ENCODE measurements at places on chromosomes 2 and 18.

GRCh38 chr18:23968638-23969604, 45.6 kb upstream of the TTC39C start:
- DNase-seq, result no peak

GRCh38 chr2:714005-714741, 37.0 kb upstream of the TMEM18 start:
- DNase-seq, result peak; percentile 17

GRCh38 chr18:45833846-45834245, 8.4 kb downstream of the SIGLEC15 start:
- no peak for DNase-seq

- DNase-seq, result no peak
Measured at GRCh38 chr2:12001621-12002020, 255.2 kb downstream of the LPIN1 start.

GRCh38 chr18:2237706-2238105, 333.6 kb downstream of the METTL4 start:
- DNase-seq, result no peak

GRCh38 chr18:46448347-46448746, 208.7 kb downstream of the LOXHD1 start:
- no peak for DNase-seq

DNA sequence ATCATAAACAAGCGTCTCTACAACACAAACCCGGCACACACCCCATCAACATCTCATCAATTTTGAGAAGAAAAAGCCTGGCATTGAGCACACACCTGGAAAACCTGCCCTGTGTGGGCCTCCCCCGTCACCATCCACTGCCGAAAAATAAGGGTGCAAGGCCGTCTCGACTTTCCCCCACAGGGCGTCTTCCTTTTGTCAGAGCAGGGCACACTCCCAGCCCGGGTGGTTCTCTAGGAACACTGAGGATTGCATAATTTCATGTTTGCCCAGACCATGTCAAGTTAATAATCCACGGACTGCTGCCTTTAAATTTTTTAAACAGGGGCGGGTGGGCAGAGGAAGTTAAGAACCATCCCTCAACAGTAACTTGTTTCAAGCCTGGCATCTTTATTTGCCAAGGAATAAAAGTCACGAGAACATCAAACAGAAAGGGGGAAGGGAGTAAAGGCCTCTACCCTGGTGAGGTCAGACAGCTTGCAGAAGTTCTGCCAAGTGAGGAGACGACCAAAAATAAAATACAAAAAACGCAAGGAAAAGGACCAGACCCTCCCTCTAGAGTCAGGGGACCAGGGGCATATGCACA, 2.1 kb downstream of the TFCP2L1 start:
- no peak for DNase-seq

GRCh38 chr18:51134721-51135120, 62.8 kb downstream of the MEX3C start:
- DNase-seq, result no peak

GRCh38 chr2:67895227-67895941, 167.4 kb downstream of the C1D start:
- no peak for DNase-seq

GRCh38 chr2:125745514-125745913, 910.4 kb upstream of the GYPC start:
- no peak for DNase-seq

GRCh38 chr2:37388074-37388473, 43.6 kb downstream of the QPCT start:
- no peak for DNase-seq

DNA sequence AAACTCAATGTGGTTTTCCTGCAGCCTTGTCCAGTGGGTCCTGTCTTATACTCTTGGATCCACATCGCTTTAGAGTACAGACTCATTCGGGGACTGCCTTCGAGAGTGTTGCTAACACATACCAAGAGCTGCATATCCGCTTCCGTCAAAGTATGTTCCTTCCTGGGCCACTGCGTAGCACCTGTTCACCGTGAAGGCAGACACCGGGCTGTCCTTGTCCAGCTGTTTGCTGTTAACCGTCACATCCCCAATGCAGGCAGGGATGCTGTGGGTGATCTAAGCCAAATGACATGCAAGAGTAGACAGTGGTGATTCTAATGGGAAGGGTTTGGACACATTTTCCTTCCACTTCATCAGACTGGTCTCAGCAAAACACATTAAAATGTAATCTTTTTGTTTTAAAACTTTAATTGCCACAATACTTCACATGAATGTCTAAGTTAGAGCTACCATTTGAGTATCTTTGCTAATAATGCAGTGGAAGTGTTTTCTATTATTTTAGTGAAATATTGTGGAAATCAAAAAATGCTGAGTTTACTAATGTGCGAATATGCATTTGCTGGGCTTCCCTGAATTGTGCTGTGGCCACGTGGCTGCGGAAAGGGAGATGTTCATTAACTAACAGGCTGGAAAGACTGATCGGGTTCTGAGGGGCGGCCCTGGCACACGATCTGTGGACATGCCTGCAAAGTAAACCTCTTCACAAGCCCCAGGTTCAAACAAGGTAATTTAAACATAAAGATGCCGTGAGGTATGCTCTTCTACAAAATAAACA, 169.1 kb downstream of the LAMA1 start:
- no peak for DNase-seq

DNA sequence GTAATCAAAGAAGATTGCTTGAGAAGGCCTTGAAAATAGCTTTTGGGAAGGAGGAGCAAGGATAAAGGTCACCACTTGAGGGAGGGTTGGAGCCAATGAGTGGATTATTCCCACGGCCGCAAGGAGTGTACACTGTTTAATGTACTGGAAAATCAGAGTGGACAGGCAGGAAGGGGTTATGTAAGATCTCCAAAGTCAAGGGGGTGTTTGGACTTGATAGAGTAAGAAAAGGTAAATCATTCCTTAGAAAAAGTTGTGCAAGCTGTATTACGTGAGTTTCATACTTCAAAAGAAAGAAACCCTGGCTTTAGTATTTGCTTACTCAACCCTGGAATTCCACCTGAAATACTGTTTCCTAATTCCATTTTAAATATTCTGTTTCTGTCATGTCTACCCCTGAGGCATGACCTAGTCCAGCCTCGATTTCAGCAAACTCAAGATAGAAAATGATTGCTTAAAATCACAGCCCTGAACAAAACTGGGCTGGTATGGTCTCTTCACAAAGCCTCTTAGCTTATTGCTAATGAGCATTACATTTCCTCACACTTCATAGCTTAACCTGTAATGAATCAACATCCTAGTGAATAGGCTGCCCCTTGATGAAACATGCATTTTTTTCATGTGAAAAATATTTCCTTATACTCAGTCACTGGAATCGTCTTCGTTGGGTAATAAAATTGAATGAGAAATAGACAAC, 1.1 kb downstream of the MREG start:
- no peak for DNase-seq

GRCh38 chr18:58671632-58672564, 633 bp downstream of the MALT1 start:
- DNase-seq, result no peak

DNA sequence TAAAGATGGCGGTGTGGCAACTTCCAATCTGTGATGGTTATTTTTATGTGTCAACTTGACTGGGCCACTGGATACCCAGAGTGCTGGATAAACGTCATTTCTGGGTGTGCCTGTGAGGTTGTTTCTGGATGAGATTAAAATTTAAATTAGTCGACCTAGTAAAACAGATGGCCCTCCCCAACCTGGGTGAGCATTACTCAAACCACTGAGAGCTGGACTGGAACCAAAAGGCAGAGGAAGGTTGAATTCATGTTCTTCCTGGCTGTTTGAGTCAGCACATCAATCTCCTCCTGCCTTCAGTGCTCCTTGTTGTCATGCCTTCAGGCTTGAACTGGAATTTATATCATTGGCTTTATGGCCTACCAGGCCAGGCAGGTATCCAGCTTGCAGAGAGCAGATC, 190.8 kb upstream of the RGPD4 start:
- no peak for DNase-seq

DNA sequence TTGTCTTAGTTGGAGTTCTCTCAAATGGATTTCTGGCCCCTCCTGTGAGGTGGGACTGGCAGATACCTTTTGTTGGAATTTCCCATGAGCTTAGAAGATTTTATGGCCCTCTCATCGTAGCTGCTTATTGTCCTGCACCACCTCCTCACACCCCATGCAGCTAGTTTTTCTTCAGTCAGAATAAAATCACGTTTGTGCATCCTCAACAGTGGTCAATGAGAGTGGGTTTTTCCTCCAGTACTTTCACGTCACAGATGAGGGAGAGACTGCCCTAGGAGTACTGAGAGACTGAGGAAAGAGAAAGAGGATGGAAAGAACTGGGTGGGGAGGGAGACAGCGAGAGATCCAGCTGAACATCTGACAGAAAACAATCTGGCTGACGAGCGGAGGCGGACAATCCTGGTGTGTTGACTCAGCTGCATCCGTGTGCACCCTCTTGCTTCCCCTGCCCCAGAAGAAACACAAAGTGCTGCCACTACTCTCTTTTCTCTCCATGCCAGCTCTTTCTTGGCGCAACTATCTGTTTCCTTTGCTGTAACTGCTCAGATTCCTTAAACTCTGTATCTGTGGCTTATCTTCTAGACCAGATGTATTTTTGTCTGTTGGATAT, 7.4 kb downstream of the RAPGEF4 start:
- no peak for DNase-seq

- peak; percentile 30 for DNase-seq
Measured at GRCh38 chr2:207711750-207712530, 500 bp downstream of the CCNYL1 start.

- DNase-seq, result no peak
Measured at GRCh38 chr2:13576406-13577036, 859.8 kb downstream of the TRIB2 start.

DNA sequence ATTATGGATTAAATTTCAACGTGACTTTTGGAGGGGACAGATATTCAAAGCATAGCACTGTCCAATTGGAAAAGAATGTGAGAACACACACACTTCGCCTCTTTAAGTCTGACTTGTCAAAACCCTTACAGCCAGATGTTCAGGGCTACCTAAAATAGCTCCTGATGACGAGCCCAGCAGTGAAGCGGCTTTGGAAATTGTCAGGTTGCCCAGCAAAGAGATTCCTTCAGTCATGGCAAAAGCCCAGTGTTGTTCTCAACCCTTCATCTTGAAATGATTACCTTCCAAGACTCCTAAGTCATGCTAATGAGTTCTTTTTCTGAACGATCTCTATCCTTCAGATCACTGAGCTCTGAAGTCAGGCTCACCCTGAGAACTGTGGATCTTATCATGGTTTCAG, 436.6 kb downstream of the LRATD1 start:
- DNase-seq, result no peak

DNA sequence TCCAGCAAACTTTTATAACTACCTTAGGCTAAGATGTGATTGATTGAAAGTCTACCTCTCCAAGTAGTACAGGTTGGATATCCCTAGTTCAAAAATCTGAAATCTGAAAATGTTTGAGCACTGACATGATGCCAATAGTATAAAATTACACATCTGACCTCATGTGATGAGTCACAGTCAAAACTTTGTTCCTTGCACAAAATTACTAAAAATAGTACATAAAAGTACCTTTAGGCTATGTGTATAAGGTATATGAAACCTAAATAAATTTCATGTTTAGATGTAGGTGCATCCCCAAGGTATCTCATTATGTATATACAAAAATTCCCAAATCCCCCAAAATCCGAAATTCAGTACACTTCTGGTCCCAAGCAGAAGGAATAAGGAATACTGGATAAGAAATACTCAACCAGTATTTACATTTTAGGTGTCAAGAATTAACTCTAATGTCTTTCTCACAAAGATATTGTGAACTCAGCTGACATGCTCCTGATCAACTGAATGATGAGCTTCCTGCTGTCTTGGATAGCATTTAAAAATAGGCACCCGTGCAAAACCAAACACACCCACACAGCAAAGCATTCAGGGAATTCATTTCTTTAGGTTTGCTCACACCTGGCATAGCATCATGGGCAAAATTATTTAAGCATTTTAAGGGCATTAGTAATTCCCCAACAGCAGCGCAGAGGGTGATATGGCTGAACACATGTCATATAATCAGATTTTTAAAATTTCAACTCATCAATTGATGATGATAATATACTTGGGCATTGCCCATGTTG, 497.4 kb upstream of the MEIS1 start:
- DNase-seq, result no peak

DNA sequence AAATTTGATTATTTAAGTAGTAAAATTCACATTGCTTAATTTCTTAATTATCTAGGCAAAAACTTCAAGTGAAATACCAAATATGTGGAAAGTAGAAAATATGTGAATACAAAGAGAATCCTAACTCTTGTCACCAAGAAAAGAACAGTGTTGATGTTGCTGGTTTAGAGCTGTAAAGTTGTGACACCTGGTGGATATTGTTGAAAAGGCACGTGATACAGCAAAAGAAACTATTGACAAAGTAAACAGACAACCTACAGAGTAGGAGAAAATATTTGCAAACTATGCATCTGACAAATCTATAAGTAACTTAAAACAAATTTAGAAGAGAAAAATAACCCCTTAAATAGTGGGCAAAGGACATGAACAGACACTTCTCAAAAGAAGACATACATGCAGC, 25.6 kb upstream of the ZC3H15 start:
- DNase-seq, result no peak

DNA sequence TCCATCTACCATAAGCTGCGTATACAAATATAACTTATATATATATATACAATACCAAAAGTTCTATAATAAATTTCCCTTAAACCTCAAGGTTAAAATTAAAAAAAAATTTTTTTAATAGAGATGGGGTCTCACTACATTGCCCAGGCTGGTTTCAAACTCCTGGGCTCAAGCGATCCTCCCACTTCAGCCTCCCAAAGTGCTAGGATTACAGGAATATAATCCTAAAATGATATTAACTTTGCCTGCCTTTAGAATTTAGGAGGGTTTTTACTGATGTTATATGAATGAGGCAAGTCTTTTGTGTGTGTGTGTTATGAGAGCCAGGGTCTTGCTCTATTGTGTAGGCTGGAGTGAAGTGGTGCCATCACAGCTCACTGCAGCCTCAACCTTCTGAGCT, 49.2 kb downstream of the HNRNPLL start:
- no peak for DNase-seq

GRCh38 chr2:17863539-17863938, 14.9 kb upstream of the KCNS3 start:
- DNase-seq, result no peak

DNA sequence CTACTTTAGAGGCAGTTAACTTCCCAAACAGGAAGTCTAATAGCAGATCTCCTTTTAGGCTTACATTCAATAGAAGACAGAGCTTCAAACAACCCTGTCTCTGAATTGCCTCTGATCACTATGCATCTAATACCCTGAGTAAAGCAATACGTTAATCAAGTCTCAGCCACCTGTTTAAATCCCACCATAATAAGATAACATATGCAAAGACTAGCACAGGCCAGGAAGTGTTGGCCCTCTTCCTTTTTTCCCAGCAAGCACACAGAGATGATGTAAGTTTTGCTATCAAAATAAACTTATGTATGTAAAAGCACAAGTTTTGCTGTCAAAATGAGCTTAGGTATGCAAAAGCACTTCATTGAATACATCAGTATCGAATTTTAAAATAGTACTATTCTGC, 385.5 kb downstream of the RND3 start:
- DNase-seq, result no peak

- DNase-seq, result peak; percentile 47
Measured at GRCh38 chr2:169824373-169825333, at the start of gene METTL5. METTL5 (minus strand) TSS chr2:169824905; CDS start chr2:169824597, 308 bp downstream.
